ENCODE measurements at places on chromosomes 11 and 22.

DNA sequence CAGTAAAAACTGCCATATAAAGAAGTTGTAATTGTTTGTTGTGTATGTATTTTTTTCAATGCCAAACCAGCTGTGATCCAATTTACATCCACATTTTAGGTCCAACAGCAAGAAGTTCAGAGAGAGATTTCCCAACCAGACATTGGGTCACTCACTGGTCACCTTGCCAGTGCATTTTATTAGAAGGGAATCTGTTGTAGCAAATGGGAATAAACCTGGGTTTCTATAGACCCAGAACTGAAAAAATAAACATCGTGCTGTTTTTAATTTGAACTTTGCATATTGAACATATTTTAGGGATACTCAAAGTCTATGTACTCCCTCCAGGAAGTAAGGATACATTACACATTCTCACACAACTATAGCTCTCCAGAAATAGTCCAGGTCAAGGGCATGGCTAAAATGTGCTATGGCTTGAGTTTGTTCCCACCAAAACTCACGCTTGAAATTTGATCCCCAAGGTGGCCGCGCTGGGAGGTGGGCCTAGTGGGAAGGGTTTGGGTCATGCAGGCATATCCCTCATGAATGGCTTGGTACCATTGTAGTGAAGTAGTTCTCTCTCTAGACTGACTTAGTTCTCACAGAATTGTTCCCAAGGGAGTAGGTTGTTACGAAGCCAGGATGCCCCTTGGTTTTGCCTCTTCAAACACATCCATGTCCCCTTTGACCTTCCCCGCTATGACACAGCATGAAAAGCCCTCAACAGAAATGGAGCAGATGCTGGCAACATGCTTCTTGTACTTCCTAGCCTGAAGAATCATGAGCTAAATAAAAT lies 90.9 kb downstream of the RRAS2 start:
- DNase-seq = no peak

- DNase-seq = no peak
Observed at GRCh38 chr11:9708544-9708943, 44.7 kb downstream of the SWAP70 start.

DNA sequence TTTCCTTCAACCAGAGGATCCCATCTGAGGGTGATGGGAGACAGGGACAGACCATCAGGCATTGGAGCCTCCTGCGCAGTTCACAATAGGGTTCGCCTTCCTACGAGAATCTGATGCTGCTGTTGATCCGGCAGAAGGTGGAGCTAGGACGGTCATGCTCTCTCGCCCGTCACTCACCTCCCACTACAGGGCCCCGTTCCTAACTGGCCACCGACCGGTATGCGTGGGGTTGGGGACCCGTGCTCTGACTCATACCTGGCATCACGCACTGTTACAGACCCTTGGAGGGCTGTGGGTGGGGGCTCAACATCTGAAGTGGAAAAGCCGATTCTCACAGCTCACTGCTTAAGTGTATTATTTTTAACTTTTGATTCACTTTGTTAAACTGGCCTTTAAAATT lies 402.3 kb downstream of the BRD1 start:
- DNase-seq = no peak

- DNase-seq = no peak
Observed at GRCh38 chr11:35144136-35144741, 5.3 kb downstream of the CD44 start.

- no peak for DNase-seq
Observed at GRCh38 chr22:34294476-34294875, 374.2 kb upstream of the LARGE1 start.

DNA sequence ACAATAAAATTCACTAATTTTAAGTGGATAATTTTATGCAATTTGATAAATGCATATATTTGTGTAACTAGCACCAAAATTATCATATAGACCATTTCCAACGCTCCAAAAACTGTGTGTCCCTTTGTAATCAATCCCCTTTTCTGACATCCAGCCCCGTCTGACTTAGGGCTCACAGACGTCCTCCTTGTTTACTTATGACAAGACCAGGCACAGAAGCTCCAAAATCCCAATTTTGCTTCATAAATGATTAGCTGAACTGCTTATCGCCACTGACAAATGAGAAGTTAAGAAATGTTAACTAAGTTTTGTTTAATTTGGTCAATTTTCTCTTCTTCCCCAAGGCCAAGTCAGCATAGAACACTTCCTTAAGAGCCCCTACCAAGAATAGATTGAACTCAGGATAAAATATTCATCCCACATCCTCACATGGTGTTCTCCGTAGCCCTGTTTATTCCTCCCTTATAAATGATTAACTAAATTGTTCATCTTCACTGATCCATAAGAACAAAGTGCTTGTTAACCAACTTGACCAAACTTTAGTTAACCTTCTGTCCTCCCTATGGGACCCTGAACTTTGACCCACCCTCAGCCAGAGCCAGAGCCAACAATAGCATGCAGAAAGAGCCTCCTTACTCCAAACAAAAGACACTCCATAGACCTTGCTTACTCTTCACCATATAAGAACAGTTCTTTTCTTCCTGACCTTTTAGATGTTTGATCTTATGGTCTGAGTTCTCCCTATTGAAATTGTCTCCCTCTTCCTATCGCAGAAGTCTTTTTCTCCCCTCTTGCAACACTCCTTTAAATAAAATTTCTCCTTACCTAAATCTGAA lies 30.8 kb upstream of the GLYAT start:
- no peak for DNase-seq

DNA sequence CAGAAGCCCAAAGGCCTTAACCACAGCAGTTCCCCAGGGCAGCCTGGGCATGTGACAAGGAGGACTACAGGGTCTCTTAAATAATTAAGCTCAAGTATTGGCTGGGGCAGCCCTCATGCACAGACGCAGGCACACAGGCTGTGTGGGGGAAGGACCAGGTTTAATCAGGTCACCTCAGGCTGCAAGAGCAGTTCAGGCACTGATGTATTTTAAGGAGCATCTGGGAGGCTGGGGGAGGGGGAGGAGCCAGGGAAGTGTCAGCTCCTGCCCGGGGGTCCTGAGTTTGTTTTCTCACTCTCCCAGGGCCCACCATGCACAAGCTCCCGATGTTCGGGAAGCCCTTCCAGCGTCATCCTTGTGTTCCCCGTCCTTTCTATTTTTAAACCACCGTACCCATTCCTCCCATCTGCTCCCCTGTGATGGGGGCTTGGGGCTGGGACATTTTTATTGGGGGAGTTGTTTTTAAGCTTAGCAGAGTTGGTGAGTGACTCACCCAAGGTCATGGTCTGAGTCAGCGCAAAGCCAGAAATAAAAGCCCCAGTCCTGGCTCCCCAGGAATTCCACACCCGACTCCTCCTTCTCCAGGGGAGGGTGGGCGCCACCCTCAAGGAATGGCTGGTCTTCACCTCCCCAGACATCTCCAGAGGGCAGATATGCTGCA lies 2.4 kb downstream of the CSDC2 start:
- DNase-seq = no peak

DNA sequence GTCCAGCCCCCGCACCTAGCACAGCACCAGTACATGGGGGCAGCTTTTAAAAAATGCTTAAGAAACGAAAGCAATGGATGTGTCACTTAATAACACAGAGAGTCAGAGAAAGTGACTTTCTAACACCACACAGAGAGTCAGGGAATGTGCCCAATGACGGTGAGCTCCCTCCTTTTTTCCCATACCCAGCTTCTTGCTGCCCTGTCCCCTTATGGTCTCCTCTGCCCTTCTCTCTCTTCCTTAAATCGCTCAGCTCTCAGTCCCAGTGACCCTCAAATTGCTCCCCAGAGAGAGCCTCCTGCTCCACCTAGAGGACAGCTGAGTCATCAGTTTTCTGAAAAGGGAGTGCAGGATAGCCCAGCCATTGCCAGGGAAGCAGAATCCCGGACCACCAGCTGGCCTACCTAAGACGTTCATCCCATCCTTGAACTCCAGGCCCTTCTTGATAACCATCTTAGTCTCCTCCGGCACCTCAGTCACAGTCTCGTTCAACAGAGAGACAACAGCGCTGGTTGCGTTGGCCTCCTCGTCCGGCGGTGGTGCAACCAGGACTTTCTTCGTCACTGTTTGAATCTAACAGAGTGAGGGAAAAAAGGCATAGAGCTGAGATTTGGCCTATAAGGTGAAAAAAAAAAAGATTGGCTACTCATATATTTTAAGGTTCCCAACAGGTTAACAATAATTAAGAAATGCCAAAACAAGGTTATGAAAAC lies 113.5 kb downstream of the SLC1A2 start:
- DNase-seq = no peak

- no peak for DNase-seq
Observed at GRCh38 chr11:44208976-44209603, 100.8 kb downstream of the ALX4 start.

- no peak for DNase-seq
Observed at GRCh38 chr22:20808844-20809243, 34.9 kb downstream of the SERPIND1 start.

DNA sequence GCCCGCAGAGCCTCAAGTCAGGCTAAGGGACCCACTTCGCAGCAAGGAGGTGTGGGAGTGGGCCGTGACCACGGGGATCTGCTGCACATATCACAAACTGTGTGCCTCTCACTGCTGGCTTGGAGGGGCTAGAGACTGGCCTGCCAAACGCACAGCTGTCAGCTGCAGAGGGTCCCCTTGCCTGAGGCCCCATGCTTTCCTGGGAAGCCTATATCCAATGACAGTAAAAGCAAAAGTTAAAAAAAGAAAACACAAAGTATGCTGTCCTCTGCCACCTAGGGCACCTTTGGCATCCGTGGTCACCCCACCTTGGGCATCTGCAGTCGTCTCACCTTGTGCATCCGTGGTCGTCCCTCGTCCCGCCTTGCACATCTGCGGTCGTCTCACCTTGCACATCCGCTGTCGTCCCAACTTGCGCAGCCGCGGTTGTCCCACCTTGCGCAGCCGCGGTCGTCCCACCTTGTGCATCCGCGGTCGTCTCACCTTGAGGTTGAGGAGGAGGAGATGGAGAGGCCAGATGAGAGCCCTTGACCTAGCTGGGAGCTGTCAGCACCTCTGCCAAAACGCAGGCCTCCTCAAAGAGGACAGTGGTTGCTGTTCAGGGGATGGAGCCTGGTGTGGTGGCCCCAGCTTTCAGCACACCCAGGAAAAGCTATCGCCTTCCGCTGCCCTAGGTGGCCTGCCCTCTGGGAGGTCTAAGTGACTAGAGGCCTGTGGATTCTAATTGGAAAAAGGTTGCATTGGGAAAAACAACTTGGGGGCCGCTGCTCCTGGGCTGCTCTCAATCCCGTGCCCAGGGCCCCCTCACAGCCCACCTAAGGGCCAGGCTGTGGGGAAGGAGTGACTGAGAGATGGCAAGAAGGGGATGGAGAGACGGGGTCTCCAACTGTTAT lies 90.5 kb downstream of the MYEOV start:
- DNase-seq = no peak

DNA sequence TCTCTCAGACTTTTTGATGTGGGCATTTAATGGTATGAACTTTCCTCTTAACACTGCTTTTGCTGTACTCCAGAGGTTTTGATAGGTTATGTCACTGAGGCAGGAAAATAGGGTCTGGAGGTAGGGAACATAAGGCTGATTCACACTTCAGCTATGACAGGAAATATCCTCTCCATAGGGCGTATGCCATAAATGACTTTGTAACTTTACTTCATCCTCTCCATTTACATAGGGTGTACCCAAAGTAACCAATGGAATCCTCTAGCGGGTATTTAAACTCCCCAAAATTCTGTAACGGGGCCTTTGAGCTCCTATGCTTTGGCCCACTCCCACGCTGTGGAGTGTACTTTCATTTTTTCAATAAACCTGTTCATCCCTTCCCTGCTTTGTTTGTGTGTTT lies 49.5 kb downstream of the OR2AT4 start:
- DNase-seq = no peak

- no peak for DNase-seq
Observed at GRCh38 chr11:31943056-31943780, 132.1 kb upstream of the PAX6 start.

DNA sequence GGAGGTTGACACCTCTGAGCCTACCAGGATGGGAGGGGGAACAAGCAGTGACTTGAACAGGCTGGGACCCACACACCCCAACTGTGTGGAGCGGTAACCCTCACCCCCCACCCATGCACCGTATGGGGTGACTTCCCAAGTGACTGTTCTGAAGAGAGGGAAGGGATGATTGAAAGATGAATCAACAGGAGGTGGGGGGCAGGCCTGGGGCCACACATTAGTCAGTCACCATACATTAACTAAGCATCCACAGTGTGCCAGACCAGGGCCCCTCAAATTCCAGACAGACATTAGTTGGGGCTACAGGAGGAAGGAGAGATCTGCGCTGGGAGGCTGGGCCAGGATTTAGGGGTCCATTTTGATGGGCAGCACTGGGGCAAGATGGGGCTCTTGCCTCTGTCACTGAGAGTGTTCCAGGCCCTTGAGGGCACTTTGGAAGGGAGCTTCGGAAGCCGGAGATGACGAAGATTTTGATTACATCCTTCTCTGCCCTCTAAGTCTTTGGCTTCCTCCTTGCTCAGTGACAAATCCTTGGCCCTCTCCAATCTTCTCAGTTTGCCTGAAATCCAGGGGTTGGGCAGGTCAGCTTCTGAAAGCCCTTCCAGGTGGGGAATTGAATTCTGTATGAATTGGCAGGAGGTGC lies 966 bp downstream of the SMTN start:
- DNase-seq = no peak

DNA sequence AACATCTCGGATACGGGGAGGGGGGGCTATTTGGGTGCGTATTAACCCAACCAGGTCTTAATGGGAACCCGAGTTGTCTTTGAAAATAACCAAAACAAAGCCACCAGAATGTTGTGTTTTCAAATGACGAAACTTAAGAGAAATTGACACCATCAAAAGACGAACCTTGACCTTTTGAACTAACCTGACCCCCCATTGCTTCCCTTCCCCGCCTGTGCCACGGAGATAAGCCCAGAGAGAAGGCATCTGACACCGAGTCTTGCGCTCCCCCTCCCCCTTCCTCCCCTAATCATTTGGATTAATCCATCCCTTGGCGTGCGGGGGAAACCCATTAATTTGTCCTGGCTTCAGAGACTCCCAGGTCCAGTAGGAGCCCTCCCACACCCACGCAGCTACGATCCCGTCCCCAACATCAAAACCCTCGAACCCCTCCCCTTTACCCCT lies 4.5 kb upstream of the GCAT start:
- DNase-seq = no peak

DNA sequence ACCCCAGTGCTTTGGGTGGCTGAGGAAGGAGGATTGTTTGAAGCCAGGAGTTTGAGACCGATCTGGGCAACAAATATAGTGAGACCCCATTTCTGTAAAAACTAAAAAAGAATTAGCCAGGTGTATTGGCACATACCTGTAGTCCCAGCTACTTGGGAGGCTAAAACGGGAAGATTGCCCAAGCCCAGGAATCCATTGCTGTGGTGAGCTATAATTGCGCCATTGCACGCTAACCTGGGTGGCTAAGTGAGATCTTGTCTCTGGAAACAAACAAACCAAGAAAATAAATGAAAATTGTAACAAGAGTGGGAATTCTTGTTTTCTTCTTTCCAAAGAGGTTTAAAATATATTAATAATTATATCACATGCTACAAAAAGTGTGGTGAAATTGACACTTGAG lies 52.9 kb downstream of the DEPDC5 start:
- no peak for DNase-seq

- DNase-seq = no peak
Observed at GRCh38 chr11:2100361-2101170, 38.6 kb downstream of the IGF2 start.

DNA sequence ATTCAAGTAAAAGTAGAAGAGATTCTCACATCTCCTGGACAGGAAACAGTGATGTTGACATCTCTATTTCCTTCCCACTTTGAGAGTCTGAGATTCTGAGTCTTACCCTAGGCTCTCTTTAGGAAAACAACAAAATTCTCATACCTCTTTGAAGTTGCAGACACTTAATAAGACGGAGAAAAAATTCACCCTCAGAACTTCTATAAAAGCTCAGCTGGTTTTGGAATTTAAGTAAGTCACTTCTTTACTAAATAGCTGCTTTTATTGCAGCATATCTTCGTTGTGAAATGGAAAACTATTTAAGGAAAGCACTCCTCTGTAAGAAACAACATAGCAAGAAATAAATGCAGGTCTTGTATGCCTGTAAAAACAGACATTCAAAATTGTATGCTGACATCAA lies 79.1 kb downstream of the MSANTD4 start:
- DNase-seq = no peak
